ENCODE measurements at places on chromosomes 7 and 10. TPM values are rescaled to one million over a fixed set of nuclear protein-coding genes. Genes with fewer than 3 reads are reported as not detected.

FFAR4 gene
- not detected for total RNA-seq

DNA sequence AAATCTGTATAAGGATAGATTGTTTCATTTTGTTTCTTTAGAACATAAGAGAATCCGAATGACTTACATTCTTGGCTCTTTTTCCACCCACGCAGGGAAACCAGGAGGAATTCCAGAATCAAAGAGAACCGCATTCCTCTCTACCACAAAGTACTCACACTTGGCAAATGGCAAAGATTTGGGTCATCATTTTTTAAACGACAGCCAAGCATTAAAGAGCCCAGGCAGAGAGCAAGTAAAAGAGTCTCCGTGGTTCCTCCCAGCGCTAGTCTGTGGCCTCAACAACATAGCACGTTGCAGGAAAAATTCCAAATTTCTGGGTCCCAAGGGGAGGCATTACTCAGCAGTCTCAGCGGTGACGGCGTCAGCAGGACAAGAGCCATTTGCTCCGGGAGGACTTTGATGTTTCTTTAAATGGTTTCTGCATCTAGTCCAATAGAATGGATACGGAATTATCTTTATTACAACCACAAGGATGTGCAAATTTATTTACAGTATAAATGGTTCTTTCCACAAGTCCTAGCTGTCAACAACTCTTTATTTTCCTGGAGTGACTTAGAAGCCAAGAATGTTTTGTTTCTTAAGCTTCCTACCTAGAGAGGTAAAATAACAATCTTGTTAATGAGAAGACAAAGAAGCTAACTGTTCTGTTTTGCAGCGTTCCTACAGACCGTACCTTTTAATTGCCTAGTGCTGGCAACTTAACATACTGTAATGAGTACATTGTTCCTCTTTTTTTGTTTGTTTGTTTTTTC is 232.5 kb downstream of the SKIDA1 start:
- peak overlapping the region; percentile 2 for H3K4me3 ChIP-seq
- peak overlapping the region; percentile 83 for H3K27ac ChIP-seq
- H3K27me3 ChIP-seq = no peaks in the 10 kb centered on the region
- H3K4me1 ChIP-seq = peaks cover 19% of the 10 kb centered on the region
- DNase-seq = peak; percentile 82

GRCh38 chr7:105448181-105448580 is 59.5 kb upstream of the SRPK2 start:
- no peaks in the 10 kb centered on the region for H3K27me3 ChIP-seq
- no peak overlapping the region for H3K4me3 ChIP-seq
- no peak for DNase-seq
- no peaks in the 10 kb centered on the region for H3K36me3 ChIP-seq
- H3K4me1 ChIP-seq = no peaks in the 10 kb centered on the region
- H3K27ac ChIP-seq = no peak overlapping the region

- no peaks in the 10 kb centered on the region for H3K36me3 ChIP-seq
- H3K4me3 ChIP-seq = no peak overlapping the region
- no peaks in the 10 kb centered on the region for H3K4me1 ChIP-seq
- no peaks in the 10 kb centered on the region for H3K27me3 ChIP-seq
- H3K27ac ChIP-seq = no peak overlapping the region
Measured at GRCh38 chr7:3825491-3825890, 524.4 kb downstream of the SDK1 start.

GRCh38 chr10:12505683-12506082 is 156.3 kb downstream of the CAMK1D start:
- no peaks in the 10 kb centered on the region for H3K36me3 ChIP-seq
- H3K27ac ChIP-seq = no peak overlapping the region
- H3K4me1 ChIP-seq = no peaks in the 10 kb centered on the region
- no peak overlapping the region for H3K4me3 ChIP-seq

GRCh38 chr10:80260295-80261243 is 28.9 kb downstream of the MAT1A start:
- H3K27me3 ChIP-seq = no peaks in the 10 kb centered on the region
- H3K4me3 ChIP-seq = no peak overlapping the region
- H3K4me1 ChIP-seq = no peaks in the 10 kb centered on the region
- peak; percentile 26 for DNase-seq

GATA3 gene
- 30.9 TPM for total RNA-seq

- H3K36me3 ChIP-seq = no peaks in the 10 kb centered on the region
- H3K27me3 ChIP-seq = no peaks in the 10 kb centered on the region
- peak; percentile 89 for DNase-seq
- peaks cover 13% of the 10 kb centered on the region for H3K4me1 ChIP-seq
Measured at GRCh38 chr7:82805527-82805960, 357.1 kb downstream of the PCLO start.

Measured in endothelial cell of umbilical vein (primary cell).